ENCODE measurements at places on chromosomes 1 and 21.

- DNase-seq = no peak
Observed at GRCh38 chr21:36479415-36480402, at the start of gene CLDN14. Gene CLDN14, minus strand, starts transcription at chr21:36480122. Its CDS starts 18,427 bp downstream, at chr21:36461695.

GRCh38 chr1:164604541-164604940, 45.6 kb downstream of the PBX1 start:
- no peak for DNase-seq

DNA sequence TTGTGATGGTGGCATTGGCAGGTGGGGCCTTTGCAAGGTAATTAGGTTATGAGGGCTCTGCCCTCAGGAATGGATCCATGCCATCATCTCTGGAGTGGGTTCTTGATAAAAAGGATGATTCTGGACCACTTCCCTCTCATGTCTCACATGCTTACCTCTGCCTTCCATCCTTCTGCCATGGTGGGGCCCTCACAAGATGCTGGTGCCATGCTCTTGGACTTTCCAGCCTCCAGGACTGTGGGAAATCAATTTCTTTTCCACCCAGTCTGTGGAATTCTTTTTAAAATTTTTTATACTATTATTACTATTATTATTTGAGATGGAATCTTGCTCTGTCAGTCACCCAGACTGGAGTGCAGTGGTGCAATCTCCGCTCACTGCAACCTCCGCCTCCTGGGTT, 57.3 kb downstream of the ACBD3 start:
- DNase-seq = no peak

- DNase-seq = no peak
Observed at GRCh38 chr21:41605178-41605933, 97.4 kb upstream of the TMPRSS2 start.

GRCh38 chr1:103333141-103333540, 192.4 kb upstream of the RNPC3 start:
- no peak for DNase-seq

GRCh38 chr1:231964961-231965360, 338.4 kb downstream of the DISC1 start:
- DNase-seq = no peak

All from activated gamma-delta T cell treated with Interleukin-2 at 50 U/mL for 16 hours (primary cell).